ENCODE measurements at places on chromosomes 7 and 10. TPM values are rescaled to one million over a fixed set of nuclear protein-coding genes. Genes with fewer than 3 reads are reported as not detected.

- DNase-seq: no peak
Observed at GRCh38 chr7:137403353-137403695, 59.8 kb upstream of the PTN start.

- DNase-seq: no peak
Observed at GRCh38 chr7:40288827-40289226, 154.0 kb downstream of the SUGCT start.

GRCh38 chr7:44320794-44321371, 4.5 kb downstream of the CAMK2B start:
- DNase-seq: no peak

- no peak for DNase-seq
Observed at GRCh38 chr7:74498996-74499834, 45.5 kb downstream of the GTF2IRD1 start.

Gene INMT
- total RNA-seq: 225 TPM

Gene CPED1
- total RNA-seq: 44.6 TPM

- no peak for DNase-seq
Observed at GRCh38 chr10:14686356-14686755, 88.3 kb downstream of the FAM107B start.

Data from omental fat pad (tissue), 4 donors.